ENCODE measurements at places on chromosomes 5 and 9. TPM values are rescaled to one million over a fixed set of nuclear protein-coding genes. Genes with fewer than 3 reads are reported as not detected.

Gene PCDHB14
- 4.3 TPM for total RNA-seq

DNA sequence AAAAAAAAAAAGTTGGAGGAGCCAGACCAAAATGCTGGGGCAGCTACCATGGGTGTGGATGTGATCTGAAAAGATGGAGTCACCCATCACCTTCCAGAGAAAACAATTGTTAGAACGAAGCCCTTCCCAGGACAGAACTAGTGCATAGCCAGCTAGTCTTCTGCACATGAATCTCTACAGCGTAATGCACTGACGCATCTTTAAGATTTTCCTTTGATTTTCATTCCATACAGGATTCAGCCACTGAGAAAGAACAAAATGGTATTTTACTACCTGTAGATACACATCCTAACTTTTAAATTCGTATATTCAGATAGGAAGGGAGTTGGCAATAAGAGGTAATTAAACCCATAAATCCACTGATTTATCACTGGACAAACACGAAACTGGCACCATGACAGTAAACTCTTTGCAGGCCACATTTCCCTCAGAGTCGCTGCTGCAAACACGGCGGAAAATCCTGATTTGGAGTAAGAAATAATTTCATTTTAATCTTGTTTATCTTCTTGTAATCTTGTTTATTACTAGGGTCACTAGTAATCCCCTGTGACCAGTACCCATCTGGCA, 206.6 kb downstream of the SPOCK1 start:
- no peaks in the 10 kb centered on the region for H3K27me3 ChIP-seq
- DNase-seq: no peak
- no peak overlapping the region for H3K4me3 ChIP-seq
- no peaks in the 10 kb centered on the region for H3K36me3 ChIP-seq
- H3K27ac ChIP-seq: no peak overlapping the region

DNA sequence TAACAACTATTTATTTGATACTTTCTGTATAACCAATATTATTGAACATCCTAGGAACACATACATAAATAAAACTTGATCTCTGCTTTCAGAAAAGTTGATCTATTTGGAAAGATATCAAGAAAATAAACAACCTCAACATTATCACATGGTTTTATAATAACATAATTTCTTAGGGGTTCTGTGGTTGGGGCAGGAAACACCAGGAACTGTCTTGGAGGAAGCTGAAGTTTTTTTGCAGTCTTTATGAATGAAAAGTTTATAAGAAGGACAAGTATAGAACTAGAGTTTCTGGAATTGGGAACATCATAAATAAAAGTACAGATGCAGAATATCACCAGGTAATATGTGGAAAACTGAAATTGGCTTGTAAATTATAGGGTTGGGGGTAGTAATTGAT, 296.1 kb downstream of the TAF11L14 start:
- H3K36me3 ChIP-seq: no peaks in the 10 kb centered on the region
- DNase-seq: no peak
- no peak overlapping the region for H3K4me3 ChIP-seq
- no peaks in the 10 kb centered on the region for H3K4me1 ChIP-seq
- H3K27me3 ChIP-seq: no peaks in the 10 kb centered on the region

GRCh38 chr5:107864793-107865192, 194.1 kb upstream of the EFNA5 start:
- H3K4me3 ChIP-seq: no peak overlapping the region
- no peaks in the 10 kb centered on the region for H3K27me3 ChIP-seq
- H3K36me3 ChIP-seq: no peaks in the 10 kb centered on the region
- no peak overlapping the region for H3K27ac ChIP-seq
- peak; percentile 57 for DNase-seq

DNA sequence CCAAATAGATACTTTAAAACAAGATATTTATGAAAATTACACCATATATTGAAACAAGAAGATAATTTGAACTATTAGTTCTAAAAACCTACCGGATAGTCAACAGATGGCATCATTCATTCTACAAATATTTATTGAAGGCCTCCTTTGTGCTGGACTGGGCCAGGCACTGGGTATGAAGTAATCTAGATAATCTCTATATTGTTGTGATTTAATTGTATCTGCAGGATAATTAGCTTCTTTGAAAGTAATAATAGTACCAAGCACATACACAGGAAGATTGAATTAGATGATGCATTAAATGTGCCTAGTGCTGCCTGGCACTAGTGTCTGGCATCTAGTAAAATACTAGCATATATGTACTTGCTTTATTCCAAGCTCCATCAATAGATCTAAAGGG, 735.2 kb upstream of the DMAC1 start:
- no peaks in the 10 kb centered on the region for H3K4me1 ChIP-seq
- no peaks in the 10 kb centered on the region for H3K36me3 ChIP-seq
- no peaks in the 10 kb centered on the region for H3K27me3 ChIP-seq
- H3K4me3 ChIP-seq: no peak overlapping the region
- H3K27ac ChIP-seq: no peak overlapping the region

- peaks cover 2% of the 10 kb centered on the region for H3K27me3 ChIP-seq
- DNase-seq: no peak
- no peak overlapping the region for H3K4me3 ChIP-seq
- no peaks in the 10 kb centered on the region for H3K4me1 ChIP-seq
- H3K36me3 ChIP-seq: no peaks in the 10 kb centered on the region
These were observed 209.3 kb downstream of the ZNF608 start for GRCh38 chr5:124537107-124537506.

Gene BARX1
- total RNA-seq: not detected

DNA sequence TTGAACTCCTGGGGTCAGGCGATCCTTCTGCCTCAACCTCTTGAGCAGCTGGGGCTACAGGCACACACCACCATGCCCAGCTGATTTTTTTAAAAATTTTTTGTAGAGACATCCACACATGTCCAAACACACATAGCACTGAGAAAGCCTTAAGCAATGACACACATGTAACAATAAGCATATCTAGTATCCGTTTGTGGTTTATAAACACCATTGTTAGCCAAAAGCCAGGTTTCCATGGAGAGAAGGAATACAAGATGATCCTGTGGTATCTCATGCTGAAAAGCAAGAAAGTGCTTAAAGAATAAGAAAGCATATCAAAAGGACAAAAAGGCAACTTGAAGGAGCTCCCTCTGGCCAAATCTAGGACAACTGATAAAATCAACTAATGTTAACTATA, 29.7 kb upstream of the SLC1A3 start:
- H3K27me3 ChIP-seq: no peaks in the 10 kb centered on the region
- peaks cover 21% of the 10 kb centered on the region for H3K4me1 ChIP-seq
- DNase-seq: no peak
- H3K4me3 ChIP-seq: no peak overlapping the region
- no peaks in the 10 kb centered on the region for H3K36me3 ChIP-seq

Gene RNF130
- 49.8 TPM for total RNA-seq

DNA sequence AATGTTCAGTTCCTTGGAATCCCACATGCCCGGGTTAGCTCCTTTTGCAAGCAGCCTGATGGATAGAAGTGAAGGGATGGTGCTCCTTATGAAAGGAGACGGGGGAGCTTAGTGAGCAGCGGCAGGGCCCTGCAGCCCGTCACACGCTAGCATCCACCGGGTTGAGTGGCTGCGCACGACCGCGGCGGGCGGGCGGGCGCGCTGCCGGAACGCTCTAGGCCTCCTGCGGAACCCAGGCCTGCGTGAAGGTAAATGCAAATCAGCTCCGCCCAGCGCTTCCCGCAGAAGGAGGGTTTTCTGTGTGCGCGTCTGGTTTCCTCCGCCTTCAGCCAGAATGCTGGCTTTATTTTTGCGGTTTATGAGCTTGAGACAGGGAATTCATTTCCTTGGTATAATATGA, 19.8 kb downstream of the IL12B start:
- no peaks in the 10 kb centered on the region for H3K36me3 ChIP-seq
- no peaks in the 10 kb centered on the region for H3K4me1 ChIP-seq
- no peak overlapping the region for H3K27ac ChIP-seq
- peaks cover 51% of the 10 kb centered on the region for H3K27me3 ChIP-seq
- DNase-seq: no peak
- H3K4me3 ChIP-seq: no peak overlapping the region

Gene PITX1
- total RNA-seq: not detected

Gene EQTN
- not detected for total RNA-seq

DNA sequence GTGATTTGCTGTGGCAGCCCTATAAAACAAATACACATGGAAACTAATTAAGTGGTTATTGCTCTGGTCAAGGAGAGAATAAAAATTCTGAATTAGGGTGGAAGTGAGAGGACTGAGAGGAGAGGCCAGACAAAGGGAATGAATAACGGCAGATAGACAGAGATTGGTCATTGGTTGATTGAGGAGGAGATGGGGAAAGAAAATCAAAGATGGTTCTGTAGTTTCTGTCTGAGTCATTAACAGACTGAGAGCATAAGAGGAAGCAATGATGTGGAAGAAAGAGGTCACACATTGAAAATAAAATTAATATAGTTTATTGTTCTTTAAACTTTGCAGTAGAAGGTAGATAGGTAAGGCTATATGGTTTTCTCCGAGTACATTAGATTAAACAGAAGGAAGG, 469.8 kb downstream of the ACTL7B start:
- no peaks in the 10 kb centered on the region for H3K27me3 ChIP-seq
- peaks cover 17% of the 10 kb centered on the region for H3K4me1 ChIP-seq
- no peaks in the 10 kb centered on the region for H3K36me3 ChIP-seq
- H3K4me3 ChIP-seq: no peak overlapping the region
- H3K27ac ChIP-seq: no peak overlapping the region

- H3K4me1 ChIP-seq: no peaks in the 10 kb centered on the region
- no peaks in the 10 kb centered on the region for H3K27me3 ChIP-seq
- H3K4me3 ChIP-seq: no peak overlapping the region
- no peak for DNase-seq
These were observed 183.3 kb upstream of the DMAC1 start for GRCh38 chr9:7982907-7983306.

GRCh38 chr9:89730715-89731114, 125.9 kb downstream of the GADD45G start:
- no peak for DNase-seq
- no peaks in the 10 kb centered on the region for H3K27me3 ChIP-seq
- no peak overlapping the region for H3K27ac ChIP-seq
- no peaks in the 10 kb centered on the region for H3K36me3 ChIP-seq
- no peaks in the 10 kb centered on the region for H3K4me1 ChIP-seq

GRCh38 chr9:133054966-133055365, 6.8 kb upstream of the CEL start:
- H3K27ac ChIP-seq: no peak overlapping the region
- no peaks in the 10 kb centered on the region for H3K27me3 ChIP-seq
- peaks cover 9% of the 10 kb centered on the region for H3K4me1 ChIP-seq
- peak; percentile 71 for DNase-seq
- 0 out of 2 replicates have a peak, but pooled peaks cover 5% of the 10 kb centered on the region for H3K36me3 ChIP-seq

DNA sequence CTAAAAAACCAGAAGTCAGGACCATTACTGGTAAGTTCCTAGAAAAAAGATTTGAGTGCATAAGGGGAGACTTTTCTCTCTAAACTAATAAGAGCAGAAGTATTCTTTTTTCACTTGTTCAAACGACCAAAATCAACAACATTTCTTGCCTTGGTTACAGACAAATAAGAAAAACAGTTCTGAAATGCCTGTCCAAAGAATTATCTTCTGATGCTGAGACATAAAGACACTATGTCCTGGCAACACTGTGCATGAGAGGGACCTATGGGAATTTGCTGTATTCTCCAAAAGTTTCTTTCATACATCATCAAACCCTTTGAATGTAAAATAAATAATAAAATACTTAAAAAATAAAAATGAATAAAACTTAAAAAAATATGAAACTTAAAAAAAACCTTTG, 50.4 kb downstream of the ZNF474 start:
- peaks cover 76% of the 10 kb centered on the region for H3K4me1 ChIP-seq
- H3K4me3 ChIP-seq: no peak overlapping the region
- H3K27me3 ChIP-seq: no peaks in the 10 kb centered on the region
- no peak for DNase-seq
- H3K36me3 ChIP-seq: no peaks in the 10 kb centered on the region

Gene GALNT12
- 7.8 TPM for total RNA-seq

Gene GPRIN1
- 4.3 TPM for total RNA-seq

DNA sequence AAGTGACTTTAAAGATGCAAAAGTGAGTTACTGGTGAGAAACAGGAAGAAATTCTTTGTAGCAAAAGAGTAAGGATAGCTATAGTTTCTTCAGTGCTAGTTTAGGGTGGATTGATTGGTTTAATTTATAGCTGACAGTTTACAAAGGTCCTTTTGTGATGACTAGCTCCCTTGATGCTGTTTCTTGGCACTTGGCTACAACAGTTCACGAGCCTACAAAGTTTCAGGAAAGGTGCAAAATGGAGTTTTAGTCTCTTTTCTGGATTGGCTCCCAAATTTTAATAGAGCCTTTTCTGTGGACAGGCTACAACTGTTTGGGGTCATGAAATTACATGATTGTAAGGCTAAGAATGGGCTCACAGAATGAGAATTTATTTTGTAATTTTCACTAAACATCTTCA, 40.9 kb upstream of the BNIP1 start:
- H3K4me3 ChIP-seq: no peak overlapping the region
- DNase-seq: no peak
- H3K4me1 ChIP-seq: no peaks in the 10 kb centered on the region
- H3K27me3 ChIP-seq: no peaks in the 10 kb centered on the region

DNA sequence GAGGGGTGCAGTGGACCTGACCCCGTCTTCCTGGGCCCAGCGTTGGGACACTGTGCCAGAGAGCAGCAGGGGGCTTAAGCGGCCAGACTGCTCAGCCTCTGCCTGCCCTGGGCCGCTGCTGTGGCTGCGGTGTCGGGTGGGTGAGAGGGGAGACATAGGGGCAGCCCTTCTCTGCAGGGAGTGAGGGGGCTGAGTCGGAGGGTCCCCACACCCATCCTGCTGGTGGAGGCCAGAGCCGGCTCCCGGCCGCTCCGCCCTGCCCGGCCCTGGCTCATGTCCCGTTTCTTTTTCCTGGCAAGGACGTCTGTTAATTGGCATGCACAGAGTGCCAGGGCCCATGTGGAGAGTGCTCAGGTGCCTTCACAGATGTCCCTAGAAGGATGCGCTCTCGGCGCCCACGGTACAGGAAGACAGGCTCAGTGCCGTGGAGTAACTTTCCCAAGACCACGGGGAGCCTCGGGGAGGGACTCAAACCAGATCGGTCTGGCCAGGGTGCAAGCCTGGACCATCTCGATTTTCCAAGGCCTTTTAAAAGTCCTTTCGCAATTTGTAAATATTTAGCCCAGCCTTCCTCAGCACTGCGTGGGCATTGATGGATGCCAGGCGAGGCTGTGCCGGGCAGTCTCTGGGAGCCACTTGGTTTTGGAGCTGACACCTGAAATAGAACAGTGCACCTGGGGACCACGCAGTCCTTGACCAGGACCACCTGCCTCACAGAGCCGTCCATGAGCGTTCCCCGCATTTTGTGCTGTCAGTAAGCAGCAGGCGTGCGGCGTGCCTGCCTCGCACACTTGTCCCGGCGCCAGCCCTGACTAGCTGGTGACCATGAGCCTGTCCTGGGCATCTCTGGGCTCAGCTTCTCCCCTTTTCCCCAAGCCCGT, 60.9 kb downstream of the RXRA start:
- H3K4me1 ChIP-seq: peaks cover 7% of the 10 kb centered on the region
- peak; percentile 43 for DNase-seq
- H3K27ac ChIP-seq: no peak overlapping the region

DNA sequence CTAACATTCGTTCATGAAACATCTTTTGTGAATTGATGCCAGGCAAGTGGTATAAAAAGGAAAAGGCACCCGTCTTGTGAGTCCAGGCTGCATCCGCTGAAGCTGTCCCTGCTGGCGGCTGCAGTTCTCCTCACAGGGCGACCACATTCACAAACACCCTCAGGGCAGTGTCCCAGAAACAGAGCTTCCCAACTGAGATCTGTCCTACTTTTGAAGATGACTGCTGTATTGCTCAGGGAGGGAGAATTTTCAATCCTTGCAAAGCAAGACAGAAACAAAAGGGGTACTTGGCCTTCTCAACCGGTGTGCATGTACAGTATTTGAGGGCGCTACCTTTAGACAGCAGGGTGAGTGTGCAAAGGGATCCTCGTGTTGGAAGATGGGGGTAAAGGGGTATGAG, 316.1 kb downstream of the GADD45G start:
- H3K4me1 ChIP-seq: no peaks in the 10 kb centered on the region
- DNase-seq: no peak
- no peak overlapping the region for H3K4me3 ChIP-seq
- H3K36me3 ChIP-seq: no peaks in the 10 kb centered on the region
- no peaks in the 10 kb centered on the region for H3K27me3 ChIP-seq
- no peak overlapping the region for H3K27ac ChIP-seq

Gene DBH
- not detected for total RNA-seq

Gene THBS4
- total RNA-seq: 0.43 TPM
